T-helper 1 cell (primary cell): ENCODE measurements at places on chromosomes 3 and 15.

- DNase-seq = no peak
These were observed 149.7 kb upstream of the NPHP3 start for GRCh38 chr3:132871956-132872355.

DNA sequence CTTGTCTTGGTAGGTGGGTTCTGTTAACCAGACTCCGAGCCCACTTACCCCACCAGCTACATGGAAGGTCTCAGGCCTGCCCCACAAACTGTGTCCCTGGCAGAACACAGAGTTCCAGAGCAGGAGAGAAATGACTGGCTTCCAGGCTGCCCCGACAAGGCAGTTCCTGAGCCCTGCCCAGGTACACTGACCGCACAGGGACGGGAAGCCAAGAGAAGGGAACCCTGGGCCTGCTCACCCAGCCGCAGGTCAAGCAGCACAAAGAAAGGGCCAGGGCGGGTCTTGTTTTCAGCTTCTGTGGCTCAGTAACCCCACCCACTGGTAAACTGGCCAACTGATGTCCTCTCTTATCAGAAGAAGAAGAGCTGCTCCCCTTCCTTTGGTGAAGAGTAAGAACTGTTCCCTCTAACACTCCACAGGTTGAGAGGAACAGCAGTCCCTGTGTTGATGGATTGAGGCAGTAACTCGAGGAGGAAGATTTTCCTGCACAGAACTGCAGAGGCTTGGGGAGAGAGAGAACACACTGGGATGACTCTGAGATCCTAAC, 68.4 kb downstream of the CRTC3 start:
- DNase-seq = no peak

DNA sequence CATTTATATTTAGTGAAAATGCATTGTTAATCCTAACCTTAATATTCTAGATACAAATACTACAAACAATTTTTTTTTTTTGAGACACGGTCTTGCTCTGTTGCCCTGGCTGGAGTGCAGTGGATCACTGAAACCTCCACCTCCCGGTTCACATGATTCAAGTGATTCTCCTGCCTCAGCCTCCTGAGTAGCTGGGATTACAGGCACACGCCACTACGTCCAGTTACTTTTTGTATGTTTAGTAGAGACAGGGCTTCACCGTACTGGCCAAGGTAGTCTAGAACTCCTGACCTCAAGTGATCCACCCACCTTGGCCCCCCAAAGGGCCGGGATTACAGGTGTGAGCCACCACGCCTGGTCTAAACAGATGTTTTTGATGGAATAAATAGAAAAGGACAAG, 361.5 kb upstream of the NECTIN3 start:
- no peak for DNase-seq

DNA sequence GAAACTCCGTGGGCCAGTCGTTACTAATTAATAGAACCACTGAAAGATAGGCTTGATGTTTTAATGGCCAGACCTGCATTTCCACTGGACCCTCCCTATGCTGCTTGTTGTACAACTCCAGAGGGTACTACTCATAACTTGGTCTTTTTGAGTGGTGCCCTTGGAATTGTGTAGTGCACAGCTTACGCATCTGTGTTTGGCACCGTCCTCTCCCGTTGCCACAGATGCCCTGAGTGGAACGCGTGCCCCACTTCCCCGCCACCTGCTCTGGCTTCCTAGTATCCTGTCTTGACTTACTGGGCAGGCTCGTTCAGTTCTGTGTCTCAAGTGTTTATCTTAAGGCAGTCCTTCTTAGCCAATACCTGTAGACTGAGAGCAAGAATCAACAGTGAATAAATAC, 78.7 kb downstream of the USP13 start:
- DNase-seq = no peak

DNA sequence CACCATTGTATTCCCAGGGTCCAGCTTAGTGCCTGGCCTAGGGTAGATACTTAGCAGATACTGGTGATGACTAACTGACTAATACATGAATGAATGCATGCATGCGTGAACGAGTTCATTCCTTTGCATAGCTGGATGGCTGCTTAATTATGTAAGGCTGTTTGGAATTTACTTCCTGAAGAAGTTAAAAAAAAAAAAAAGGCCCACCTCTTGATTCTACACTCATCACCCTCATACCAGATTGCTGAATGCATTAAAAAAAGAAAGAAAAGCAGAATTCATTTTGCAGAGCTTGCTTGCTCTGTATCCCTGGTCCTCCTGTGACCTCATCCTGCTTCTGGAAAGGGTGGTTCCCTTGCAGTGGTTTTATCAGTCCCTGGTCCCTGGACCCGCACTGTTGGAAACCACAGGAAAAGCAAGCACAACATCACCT, 277.6 kb upstream of the CFAP20DC start:
- no peak for DNase-seq

GRCh38 chr3:73571238-73571794, 53.4 kb downstream of the PDZRN3 start:
- no peak for DNase-seq

GRCh38 chr3:36937492-36937891, 7.4 kb downstream of the TRANK1 start:
- no peak for DNase-seq

GRCh38 chr3:12178091-12178820, 19.5 kb upstream of the TIMP4 start:
- DNase-seq = no peak

DNA sequence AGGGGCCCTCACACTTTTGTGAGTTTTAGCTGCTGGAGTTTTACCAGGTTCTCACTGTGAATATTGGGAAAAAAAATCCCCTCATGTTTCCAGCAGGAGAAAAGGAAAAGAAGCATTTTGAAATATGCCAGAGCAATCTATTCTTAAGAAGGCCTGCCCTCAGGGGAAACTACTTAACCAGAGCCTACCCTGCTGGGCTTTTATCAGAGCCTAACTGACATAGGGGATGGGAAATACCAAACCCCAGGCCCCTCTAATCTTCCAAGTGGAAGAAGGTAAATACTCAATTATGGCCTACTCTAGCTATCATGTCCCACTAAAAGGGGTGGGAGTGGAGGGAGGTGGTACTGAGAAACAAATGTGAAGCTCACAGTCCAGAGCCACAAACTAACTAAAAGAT, 68.7 kb upstream of the NMNAT3 start:
- no peak for DNase-seq

GRCh38 chr3:71514621-71515020, 68.9 kb downstream of the FOXP1 start:
- no peak for DNase-seq

DNA sequence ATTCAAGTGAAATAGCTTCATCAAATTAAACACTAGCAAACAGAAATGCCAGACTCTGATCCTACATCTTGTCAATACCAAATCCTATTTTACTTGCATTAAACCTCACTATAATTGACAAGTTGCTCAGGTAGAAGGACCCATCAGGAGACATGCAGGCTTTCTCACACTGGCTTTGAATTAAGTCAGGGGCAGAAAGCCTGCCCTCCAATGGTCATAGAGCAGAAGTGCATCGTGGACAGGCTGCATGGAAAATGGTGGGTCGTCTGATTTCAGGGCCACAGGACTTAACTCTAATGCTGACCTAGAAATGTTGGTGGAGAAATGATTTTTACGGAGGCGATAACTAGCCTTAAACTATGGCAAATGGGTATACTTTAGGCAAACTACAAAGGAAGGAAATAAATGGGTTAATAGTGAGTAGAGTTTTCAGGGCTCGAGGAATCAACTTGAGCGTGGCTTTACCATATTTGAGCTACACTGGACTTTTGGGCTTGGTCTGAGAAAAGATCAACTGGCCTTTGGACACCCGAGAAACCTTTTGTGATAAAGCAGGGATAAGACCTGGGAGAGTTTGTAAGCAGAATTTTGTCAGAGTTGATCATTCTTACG, 283.9 kb downstream of the GRM7 start:
- no peak for DNase-seq

- no peak for DNase-seq
These were observed 37.7 kb downstream of the TM4SF4 start for GRCh38 chr3:149512073-149512782.

GRCh38 chr3:12235691-12236090, 53.2 kb upstream of the PPARG start:
- DNase-seq = no peak
